ENCODE measurements at places on chromosomes 7 and 10.

DNA sequence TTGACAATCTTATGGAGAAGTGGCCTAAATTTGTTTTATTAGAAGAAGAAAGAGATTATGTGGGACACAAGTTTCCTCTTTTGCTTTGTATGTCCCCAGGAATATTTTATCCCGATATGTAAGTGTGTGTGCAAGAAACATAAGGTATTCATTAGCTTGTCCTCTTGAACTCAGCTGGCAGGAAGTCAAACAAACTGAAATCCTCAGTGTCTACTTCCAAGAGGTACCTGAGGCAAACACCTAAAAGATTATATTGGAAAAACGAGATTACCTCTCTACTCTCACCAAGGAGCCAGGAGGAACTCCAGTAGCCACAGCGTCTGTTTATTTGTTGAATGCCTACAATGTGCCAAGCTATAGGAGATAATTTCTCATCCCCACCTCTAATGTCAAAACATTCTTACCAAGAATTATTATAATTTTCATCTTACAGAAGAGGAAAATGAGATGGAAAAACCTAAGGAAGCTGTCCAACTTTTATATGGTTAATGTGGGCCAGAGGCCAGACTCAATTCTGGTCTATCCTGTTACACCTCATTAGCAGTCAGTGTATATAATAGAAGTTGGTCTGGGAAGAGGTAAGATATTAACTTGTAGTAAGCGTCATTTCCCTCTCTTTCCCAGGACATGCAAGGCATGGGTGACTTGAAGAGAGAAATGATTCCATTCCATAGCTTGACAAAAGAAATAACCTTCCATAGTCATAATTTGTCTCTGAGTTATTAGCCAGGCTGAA lies 692.7 kb downstream of the MAGI2 start:
- no peak for DNase-seq

DNA sequence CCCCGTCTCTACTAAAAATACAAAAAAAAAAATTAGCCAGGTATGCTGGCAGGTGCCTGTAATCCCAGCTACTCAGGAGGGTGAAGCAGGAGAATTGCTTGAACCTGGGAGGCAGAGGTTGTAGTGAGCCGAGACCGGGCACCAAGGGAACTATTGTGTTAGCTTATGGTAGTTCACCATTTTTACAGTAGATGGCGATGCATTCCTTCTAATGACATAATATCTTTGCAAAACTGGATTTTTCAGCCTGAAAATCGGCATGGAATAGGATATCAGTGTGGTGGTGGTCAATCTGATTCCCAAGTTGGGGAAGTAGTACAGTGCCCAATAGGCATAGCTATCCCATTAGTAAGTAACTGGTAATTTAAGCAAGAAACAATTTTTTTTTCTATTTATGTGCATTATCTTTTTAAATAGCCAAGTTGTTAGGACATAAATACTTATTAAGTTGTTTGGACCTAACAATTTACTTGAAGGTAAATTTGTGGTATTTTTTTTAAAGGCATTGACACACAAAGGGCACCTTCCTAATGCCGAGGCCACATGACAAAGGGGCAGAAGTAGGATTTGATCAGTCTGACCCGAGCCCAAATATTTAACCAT lies 17.6 kb upstream of the IMPDH1 start:
- no peak for DNase-seq

DNA sequence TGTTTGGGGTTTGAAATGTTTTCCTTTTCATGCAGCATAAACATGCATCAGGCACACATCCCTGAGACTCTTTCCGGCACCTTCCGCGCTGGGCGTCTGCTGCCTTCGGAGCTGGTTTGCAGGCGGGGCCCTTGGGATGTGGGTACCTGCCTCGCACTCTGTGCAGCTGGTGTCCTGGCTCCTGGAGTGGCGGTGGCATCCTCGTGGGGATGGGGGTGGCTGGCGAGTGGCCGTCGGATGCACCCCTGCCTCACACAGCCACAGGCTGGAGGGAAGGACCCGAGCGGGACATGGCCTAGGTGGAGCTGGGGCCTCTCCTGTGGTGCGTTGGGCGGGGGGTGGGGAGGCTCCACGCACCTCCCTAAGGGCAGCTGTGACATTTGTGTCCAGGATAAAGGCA lies 68.5 kb upstream of the ADGRA1 start:
- DNase-seq = no peak

DNA sequence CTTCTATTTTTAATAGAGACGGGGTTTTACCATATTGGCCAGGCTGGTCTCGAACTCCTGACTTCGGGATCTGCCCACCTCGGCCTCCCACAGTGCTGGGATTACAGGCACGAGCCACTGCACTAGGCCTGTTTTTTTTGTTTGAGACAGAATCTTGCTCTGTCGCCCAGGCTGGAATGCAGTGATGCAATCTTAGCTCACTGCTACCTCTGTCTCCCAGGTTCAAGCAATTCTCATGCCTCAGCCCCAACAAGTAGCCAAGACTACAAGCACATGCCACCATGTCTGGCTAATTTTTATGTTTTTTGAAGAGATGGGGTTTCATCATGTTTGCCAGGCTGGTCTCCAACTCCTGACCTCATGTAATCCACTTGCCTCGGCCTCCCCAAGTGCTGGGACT lies 73.7 kb downstream of the TYW1B start:
- no peak for DNase-seq

DNA sequence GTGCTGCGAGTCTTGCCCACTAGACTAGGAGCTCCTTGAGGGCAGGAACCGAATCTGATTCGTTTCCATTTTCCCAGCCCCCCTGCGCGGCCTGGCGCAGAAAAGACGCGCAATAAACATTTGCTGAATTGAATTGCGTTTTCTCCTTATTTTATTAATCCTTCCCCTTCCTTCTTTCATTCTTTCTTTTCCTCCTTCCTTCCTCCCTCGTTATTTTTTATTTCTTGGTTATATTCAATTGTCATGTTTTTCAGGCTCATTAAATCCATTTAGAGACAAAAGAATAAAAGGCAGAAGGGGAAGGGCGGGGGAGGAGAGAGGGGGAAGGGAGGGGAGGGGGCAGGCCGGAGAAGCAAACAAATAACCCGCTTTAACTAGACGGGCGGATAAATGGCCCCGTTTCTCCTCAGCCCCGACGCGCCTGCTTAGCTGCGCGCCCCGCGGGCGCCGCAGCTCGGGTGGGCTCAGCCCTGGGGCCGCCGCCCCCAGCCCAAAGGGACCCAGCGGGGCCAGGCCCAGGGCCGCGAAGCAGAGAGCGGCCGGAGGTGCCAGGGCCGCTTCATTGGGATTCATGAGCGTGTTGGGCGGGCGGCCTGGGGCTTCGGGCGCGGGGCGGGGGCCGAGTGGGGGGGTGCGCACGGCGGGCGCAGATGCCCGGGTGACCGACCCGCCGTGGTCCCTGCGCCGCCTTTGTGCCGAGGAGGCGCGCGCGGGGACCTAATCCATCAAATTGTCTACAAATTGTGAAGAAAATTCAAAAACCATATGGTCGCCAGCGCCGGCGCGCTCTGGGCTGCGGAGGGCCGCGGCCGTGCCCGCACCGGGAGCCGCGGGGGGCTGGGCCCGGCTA lies 5.0 kb downstream of the LBX1 start:
- DNase-seq = no peak

DNA sequence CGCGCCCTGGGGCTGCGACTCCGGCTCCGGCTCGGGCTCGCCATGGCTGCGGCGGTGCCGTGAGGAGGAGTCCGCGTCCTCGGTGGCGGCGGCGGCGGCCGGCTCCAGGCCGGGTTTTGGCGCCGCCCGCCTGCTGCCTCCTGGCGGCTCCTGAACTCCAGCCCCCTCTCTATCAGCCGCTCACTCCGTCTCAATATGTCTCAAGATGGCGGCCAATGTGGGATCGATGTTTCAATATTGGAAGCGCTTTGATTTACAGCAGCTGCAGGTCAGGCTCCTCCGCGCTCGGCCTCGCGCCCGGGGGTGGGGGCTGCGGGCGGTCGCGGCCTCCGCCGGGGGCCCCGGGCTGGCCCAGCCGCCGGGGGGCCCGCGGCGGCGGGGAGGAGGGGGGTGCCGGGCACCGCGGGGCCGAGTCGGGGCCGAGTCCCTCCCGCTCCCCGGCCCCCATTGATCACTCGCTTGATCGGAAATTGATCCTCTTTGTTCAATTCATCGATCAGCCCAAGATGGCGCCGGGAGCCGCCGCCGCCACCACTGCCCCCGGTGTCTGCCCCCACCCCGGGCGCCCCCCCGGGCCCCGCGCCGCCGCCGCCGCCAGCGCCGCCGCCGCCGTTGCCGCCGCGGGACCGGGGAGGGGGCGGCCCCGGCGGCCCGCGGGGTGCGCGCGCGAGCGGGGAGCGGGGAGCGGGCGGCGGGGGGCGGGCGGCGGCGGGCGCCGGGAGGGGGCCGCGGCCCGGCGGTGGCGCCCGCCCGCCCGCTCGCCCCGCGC lies 1.4 kb upstream of the CUX1 start:
- no peak for DNase-seq

DNA sequence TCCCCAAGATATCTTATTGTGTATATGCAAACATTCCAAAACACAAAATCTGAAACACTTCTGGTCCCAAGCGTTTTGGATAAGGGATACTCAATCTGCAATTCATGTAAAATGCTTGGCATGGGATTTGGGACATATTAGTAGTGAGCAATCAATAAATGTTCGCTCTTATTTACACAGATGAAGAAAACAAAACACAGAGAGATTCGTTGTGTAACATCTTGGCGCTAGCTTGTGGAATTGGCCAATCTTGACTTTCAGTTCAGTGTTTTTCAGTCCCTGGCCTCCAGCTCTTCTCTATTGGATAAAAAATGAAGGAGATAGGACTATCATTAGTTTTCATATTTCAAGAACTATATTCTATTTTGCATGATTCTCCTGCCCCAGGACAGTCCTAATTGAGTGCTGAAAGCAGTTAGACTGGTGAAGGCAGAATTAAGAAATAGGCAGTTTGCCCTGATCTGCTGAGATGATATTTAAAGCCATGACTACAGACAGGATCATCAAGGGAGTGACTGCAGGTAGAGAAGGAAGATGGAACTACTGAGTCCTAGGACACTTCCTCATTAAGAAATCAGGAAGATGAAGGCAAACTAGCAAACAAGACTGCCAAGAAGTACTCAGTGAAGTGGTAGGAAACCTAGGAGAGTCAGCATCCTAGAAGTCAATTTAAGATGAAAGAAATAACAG lies 1.8 kb downstream of the PNLIPRP3 start:
- DNase-seq = no peak

GRCh38 chr10:73785721-73786511 lies 510 bp downstream of the ZSWIM8 start:
- DNase-seq = no peak

GRCh38 chr10:128950159-128950915 lies 516.7 kb upstream of the MGMT start:
- no peak for DNase-seq

- DNase-seq = no peak
These were observed 594.7 kb downstream of the KCNMA1 start for GRCh38 chr10:77042706-77043419.

- DNase-seq = no peak
These were observed 394.8 kb downstream of the KIF20B start for GRCh38 chr10:90096196-90096595.

GRCh38 chr10:79367426-79368189 lies 20.3 kb downstream of the PPIF start:
- no peak for DNase-seq

GRCh38 chr7:80468931-80469714 lies 42.7 kb downstream of the GNAT3 start:
- no peak for DNase-seq

DNA sequence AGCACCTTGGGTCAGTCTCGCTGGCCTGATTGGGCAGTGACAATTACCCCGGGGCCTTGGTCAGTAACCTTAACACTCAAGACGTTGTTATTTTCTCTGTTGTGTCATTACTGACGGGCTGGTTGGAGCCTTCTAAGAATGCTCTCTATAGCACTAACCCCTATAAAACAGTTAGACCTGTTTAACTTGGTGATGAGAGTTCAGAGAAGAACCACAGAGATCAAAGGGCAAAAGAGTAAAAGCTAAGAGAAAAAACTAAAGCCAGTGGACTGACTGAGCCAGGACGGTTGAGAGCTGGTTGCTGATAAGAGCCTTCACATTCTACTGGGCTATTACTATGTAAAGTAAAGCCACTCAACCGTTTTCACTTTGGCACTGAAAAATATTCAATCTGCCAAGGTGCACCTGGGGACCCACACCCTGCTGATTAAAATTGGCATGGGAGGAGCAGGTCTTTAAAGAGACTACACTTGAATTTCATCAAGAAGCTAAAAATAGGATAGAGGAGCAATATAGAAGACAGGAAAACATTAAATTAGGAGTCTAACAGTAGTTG lies 13.6 kb upstream of the ITGB1 start:
- DNase-seq = no peak

- DNase-seq = no peak
These were observed 140.6 kb upstream of the PALS2 start for GRCh38 chr7:24432677-24433076.

DNA sequence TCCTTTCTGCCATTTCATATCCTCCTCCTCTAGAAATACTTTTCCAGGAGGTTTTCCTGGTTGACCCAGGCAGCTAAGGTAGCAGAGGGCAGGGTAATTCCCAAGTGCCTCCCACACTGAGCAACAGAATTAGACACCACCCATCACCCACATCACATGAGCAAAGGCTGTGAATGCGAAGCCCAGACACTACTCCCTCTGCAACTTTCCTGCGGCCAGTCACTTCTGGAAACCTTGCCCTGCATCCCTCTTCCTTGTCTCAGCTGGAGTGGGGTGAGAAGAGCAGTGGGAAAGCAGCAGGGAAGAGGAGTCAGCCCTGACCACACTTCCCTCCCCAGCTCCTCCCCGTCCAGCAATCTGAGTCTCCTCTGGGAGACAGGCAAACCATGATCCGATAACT lies 15.2 kb downstream of the TMEM176B start:
- no peak for DNase-seq

- DNase-seq = no peak
These were observed 138.0 kb upstream of the TARP start for GRCh38 chr7:38411404-38411803.

DNA sequence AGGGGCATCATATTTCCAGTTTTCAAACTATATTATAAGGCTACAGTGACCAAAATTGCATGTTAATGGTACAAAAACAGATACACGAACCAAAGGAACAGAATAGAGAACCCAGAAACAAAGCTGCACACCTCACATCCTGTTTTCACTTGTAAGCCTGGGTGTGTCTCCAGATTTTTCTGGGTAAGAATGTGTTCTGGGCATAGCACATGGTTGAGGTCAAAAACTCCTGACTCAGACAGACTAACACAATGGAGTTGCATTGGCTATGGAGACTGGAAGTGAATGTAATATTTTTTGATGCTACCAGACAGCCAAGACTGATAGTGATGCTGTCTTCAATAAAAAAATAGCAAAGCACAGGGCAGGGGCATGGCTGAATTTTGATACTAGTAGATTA lies 1175.2 kb downstream of the NXPH1 start:
- no peak for DNase-seq

DNA sequence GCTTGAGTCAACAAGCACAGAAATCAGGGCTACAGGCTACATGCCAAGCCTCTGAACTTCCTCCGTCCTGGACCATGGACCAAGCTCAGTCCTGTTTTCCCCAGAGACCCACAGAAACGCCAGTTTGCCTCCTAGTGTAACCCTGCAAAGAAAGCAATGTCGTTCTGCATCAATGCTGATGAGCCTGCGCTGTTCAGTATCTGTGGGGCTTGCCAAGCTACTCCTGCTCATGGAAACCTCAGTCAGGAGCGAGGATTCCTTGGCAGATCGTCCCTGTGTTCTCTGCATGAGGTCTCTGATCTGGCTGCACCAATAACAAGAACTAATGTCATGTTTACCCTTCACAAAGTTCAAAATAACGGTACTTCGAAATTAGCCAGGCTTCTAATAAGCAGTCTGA lies 495.5 kb upstream of the C7orf33 start:
- no peak for DNase-seq
